ENCODE measurements at places on chromosomes 6 and 20. TPM values are rescaled to one million over a fixed set of nuclear protein-coding genes. Genes with fewer than 3 reads are reported as not detected.

GRCh38 chr6:111243095-111243494, 155.8 kb downstream of the SLC16A10 start:
- H3K4me1 ChIP-seq: no peaks in the 10 kb centered on the region
- no peak for DNase-seq
- H3K27me3 ChIP-seq: no peaks in the 10 kb centered on the region
- H3K4me3 ChIP-seq: no peak overlapping the region
- H3K27ac ChIP-seq: no peak overlapping the region

DNA sequence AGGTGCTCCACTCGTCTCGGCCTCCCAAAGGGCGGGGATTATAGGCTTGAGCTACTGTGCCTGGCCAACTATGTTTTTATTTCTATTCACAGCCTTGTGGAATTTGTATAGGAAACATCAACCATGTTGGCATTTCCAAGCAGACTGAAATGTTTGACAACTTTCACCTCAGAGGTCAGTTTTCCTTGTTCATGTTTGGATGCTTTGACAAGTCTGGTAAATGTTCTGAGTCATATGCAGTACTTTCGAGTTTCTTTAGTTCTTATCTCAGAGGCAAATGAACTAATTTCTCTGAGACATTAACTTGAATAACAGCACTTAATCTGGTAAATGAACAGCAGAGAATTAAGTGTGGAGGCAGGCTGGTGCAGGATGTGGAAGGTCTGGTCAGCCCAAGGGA, 373.4 kb upstream of the SYNCRIP start:
- no peak for DNase-seq
- H3K27ac ChIP-seq: no peak overlapping the region
- H3K36me3 ChIP-seq: no peaks in the 10 kb centered on the region
- H3K4me1 ChIP-seq: no peaks in the 10 kb centered on the region

DNA sequence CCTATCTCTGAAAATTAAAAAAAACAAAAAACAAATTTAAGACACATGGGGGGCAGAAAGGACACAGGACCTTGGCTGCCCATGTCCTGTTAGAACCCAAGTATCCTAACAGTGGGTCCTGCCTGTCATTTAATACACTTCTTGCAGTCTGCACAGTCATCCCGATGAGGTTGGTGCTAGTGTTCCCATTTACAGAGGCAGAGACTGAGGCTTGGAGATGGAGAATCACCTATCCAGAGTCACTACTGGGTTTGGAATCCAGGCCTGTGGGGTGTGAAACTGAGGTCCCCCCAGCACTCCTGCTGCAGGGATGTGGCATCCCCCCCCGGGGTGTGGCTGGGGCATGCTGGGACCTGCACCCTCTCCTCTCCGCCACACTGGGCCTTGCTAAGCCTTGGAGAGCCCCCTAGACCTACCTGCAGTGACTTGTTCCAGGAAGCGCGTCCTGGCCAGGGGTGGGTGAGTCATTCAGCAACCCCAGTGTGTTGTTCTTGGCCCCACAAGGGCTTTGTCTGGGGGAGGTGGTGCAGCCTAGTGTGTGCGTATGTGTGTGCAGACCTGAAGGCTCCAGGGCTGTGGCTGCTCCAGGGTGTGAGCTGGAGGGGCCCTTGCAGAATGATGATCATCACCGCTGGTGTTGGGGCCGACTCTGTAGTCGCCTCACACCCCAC, 49.7 kb downstream of the BCAS4 start:
- no peak overlapping the region for H3K4me3 ChIP-seq
- no peak for DNase-seq
- H3K27me3 ChIP-seq: no peaks in the 10 kb centered on the region
- H3K4me1 ChIP-seq: peaks cover 13% of the 10 kb centered on the region
- no peak overlapping the region for H3K27ac ChIP-seq

Gene AK9
- total RNA-seq: 2.0 TPM

DNA sequence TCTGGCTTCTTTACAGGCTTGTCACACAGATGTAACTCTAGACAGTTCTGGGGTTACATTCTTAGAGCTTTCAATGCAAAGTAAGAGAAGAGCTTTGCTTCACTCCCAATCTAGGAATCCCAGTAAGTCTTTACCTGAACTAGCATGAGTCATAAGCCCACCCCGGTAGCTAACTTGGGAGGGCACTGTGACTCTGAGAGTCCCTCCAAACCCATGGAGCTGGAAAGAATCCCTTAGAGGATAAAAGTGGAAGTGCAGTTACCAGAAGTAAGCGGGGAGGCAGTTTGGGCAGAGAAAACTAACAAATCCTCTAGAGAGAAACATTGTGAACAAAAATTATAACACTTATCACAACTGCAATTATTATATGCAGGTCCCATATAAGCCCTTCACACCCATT, 84.0 kb upstream of the SMLR1 start:
- H3K4me3 ChIP-seq: no peak overlapping the region
- H3K27ac ChIP-seq: no peak overlapping the region
- no peaks in the 10 kb centered on the region for H3K27me3 ChIP-seq

DNA sequence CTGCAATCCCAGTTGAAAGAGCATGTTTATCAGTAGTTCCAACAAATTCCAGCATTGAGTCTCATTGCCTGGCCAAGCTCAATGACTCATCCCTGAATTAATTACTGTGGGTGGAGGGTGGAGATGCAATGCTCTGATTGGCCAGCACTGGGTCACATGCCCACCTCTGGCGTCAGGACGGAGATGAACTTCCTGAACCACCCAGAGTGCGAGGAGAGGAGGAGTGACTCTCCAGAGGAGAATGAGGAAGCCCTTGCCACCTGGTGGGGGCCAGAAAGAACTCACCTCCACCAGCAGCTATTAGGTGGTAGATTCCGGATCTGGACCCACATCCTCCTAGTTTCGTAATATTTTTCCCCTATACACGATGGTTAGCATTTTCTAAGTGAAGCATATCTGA, 283.9 kb downstream of the TBC1D7 start:
- H3K4me1 ChIP-seq: no peaks in the 10 kb centered on the region
- H3K36me3 ChIP-seq: no peaks in the 10 kb centered on the region
- H3K27me3 ChIP-seq: no peaks in the 10 kb centered on the region
- no peak overlapping the region for H3K27ac ChIP-seq
- H3K4me3 ChIP-seq: no peak overlapping the region
- peak; percentile 23 for DNase-seq

- DNase-seq: no peak
- H3K27ac ChIP-seq: no peak overlapping the region
- no peaks in the 10 kb centered on the region for H3K27me3 ChIP-seq
These were observed 326.7 kb downstream of the BCKDHB start for GRCh38 chr6:80433010-80433672.

DNA sequence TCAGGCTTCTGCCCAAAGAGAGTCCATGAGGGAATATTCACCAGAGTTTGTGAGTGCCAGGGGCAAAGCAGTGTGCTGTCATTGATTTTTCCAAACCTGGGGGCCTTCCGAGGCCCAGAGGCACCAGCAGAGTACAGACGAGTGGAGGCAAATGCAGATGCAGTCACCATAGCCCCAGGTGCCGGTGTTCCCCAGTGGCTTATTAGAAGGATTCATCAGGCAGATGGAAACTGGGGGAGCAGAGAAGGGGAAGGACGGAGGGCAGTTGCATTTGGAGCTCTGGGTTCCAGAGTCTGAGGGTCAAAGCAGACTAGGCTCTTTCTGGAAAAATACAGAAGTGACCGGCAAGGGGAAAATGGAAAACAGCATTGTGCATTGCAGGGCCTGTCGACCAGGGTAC, 184.2 kb downstream of the ANKRD60 start:
- no peak overlapping the region for H3K27ac ChIP-seq
- no peaks in the 10 kb centered on the region for H3K27me3 ChIP-seq

GRCh38 chr6:104402572-104402971, 457.1 kb downstream of the HACE1 start:
- no peaks in the 10 kb centered on the region for H3K27me3 ChIP-seq
- H3K4me3 ChIP-seq: no peak overlapping the region
- DNase-seq: no peak
- no peaks in the 10 kb centered on the region for H3K36me3 ChIP-seq
- no peaks in the 10 kb centered on the region for H3K4me1 ChIP-seq

Gene ACSS1
- total RNA-seq: 42.1 TPM

- DNase-seq: no peak
- H3K36me3 ChIP-seq: no peaks in the 10 kb centered on the region
- no peak overlapping the region for H3K4me3 ChIP-seq
- no peak overlapping the region for H3K27ac ChIP-seq
- no peaks in the 10 kb centered on the region for H3K27me3 ChIP-seq
These were observed 187.1 kb upstream of the RNF217 start for GRCh38 chr6:124775121-124775520.

Gene HLA-DPA1
- total RNA-seq: 17.8 TPM

- no peak overlapping the region for H3K4me3 ChIP-seq
- no peaks in the 10 kb centered on the region for H3K36me3 ChIP-seq
- DNase-seq: no peak
- no peaks in the 10 kb centered on the region for H3K27me3 ChIP-seq
- no peak overlapping the region for H3K27ac ChIP-seq
- H3K4me1 ChIP-seq: no peaks in the 10 kb centered on the region
These were observed 37.1 kb downstream of the SUN5 start for GRCh38 chr20:32966881-32967781.

DNA sequence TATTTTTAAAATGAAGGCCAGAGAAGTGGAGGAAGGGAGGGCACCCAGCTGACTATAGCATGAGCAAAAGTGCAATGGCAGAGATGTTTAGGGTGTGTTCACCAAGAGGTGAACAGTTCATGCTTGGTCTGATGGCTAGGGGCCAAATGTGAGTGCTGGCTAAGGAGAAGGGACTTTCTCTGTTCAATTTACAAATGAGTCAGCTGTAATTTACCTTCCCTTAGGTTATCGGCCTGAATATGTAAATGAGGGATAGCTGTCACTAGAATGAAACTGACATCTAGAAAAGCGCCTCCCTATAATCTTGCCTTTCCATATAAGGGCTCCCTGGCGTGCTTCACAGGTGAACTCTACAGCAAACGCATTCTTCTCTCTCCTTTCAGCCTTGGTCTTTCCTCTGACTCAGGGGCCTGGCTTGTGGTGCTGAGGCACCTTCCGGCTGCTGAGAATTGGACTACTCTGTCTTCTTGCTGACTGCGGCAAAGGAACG, 114.7 kb upstream of the BACH2 start:
- no peaks in the 10 kb centered on the region for H3K36me3 ChIP-seq
- no peak overlapping the region for H3K27ac ChIP-seq
- no peak overlapping the region for H3K4me3 ChIP-seq
- no peaks in the 10 kb centered on the region for H3K27me3 ChIP-seq
- no peaks in the 10 kb centered on the region for H3K4me1 ChIP-seq

- DNase-seq: no peak
- H3K27ac ChIP-seq: peak overlapping the region; percentile 94
- H3K4me1 ChIP-seq: no peaks in the 10 kb centered on the region
- H3K4me3 ChIP-seq: peak overlapping the region; percentile 78
- no peaks in the 10 kb centered on the region for H3K36me3 ChIP-seq
- no peaks in the 10 kb centered on the region for H3K27me3 ChIP-seq
These were observed 481 bp downstream of the ZNF133 start for GRCh38 chr20:18288749-18289267.

GRCh38 chr6:24504649-24505586, 10.1 kb downstream of the ALDH5A1 start:
- no peak overlapping the region for H3K27ac ChIP-seq
- no peak overlapping the region for H3K4me3 ChIP-seq
- no peaks in the 10 kb centered on the region for H3K27me3 ChIP-seq
- DNase-seq: no peak
- H3K4me1 ChIP-seq: no peaks in the 10 kb centered on the region

GRCh38 chr20:53706008-53706465, 112.4 kb upstream of the ZNF217 start:
- H3K4me1 ChIP-seq: peaks cover 7% of the 10 kb centered on the region
- no peak overlapping the region for H3K27ac ChIP-seq
- H3K27me3 ChIP-seq: no peaks in the 10 kb centered on the region

Gene IL20RA
- 9.0 TPM for total RNA-seq

DNA sequence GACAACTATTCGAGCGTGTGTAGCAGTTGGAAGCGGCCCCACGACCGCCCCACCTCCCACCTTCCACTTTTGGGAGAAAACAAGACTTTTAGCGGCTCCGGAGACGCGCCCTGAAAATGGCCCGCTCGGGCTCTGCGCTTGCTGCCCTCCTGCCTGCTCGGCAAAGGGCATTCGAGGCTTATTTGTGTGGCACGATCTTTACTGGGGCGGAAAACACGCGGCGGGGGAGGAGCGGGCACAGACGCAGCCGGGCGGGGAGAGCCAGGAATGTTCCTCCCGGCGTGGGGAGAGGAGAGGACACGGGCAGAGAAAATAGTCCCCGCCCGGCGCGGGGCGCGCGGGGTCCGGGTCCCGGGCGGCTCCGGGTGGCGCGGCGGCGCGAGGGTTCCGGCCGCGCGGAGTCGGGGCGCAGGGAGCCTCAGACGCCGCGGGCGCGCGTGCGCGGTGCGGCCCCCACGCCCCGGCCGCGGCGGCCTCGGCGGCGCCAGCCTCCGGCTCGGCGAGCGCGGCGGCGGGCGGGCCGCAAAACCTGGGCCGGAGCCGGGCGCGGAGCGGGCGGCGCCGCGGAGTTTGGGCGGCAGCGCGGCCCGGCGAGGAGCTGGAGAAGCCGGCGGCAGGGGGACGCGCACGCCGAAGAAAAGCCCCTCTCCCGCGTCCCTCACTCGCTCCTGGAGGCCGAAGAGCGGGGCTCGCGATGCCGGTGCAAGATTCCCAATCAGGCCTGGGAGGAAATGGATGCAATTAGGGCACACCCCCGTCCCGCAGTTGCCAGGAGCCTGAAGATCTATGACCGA, 90.0 kb upstream of the ARID1B start:
- H3K4me1 ChIP-seq: no peaks in the 10 kb centered on the region
- peak overlapping the region; percentile 99 for H3K27ac ChIP-seq
- no peaks in the 10 kb centered on the region for H3K27me3 ChIP-seq
- no peaks in the 10 kb centered on the region for H3K36me3 ChIP-seq

Measured in pancreas (tissue), 10 donors.